Activated T-helper 1 cell treated with anti-CD3 and anti-CD28 coated beads, Interleukin-2, amount 50 U/mL, for 16 hours (primary cell): ENCODE measurements at places on chromosomes 12 and 14.

GRCh38 chr12:118680356-118680963 lies 300.9 kb upstream of the SRRM4 start:
- no peak for DNase-seq

- no peak for DNase-seq
Measured at GRCh38 chr14:102941419-102942011, 19.1 kb downstream of the AMN start.

GRCh38 chr12:71536939-71537622 lies 97.5 kb downstream of the LGR5 start:
- DNase-seq: no peak

DNA sequence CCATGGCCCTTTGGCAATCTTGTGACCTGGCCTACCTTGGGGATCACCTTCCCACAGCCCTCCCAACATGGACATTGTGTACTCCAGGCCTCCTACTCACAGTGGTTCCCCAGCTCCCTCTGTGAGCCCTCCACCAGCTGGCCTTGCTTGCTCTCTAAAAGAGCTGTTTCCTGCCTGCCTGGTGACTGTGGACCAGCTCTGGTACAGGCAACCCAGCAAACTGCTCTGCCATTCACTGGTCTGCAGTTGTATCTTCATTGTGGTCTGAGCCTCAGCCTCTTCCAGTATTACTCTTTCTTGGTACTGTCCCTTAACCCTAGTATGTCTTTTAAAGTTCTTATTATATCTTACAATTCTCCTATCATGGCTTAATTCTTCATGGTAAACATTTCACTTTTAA lies 236.2 kb downstream of the KTN1 start:
- no peak for DNase-seq

DNA sequence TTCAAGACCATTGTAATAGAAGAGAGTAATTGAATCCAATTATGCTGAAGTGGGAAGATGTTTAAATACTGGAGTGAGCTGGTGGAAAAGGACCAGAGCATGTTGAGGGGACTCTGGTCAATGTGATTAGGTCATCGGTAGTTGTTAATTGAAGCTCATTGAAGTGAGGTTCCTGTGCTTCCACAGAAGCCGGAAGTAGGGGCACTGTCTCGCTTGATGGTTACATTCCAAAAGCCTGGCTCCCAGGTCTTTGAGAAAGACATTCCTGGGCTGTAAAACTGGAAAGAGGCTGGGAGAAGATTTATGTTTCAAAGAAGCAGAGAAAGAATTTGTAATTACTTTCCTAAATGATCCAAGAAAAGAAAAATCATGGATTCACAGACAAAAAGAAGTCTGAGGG lies 12.3 kb upstream of the CLECL1 start:
- no peak for DNase-seq

DNA sequence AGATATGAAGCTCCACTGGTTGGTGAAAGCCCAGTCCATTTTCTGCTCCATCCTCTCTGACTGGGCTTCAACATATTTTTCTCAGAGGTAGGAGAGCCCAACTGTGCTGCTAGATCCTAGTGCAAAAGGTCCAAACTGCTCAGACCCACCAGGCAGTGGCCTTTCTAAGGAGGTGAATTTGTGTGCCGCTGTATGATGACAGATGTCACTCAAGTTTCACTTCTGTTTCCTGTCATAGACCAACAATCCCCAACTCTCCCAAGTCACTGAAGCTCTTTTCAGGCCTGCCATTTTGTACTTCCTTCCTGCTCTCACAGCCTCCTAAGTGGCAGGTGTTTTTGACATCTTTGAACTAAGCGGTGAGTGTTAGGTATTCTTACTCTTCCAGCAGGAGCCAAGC lies 16.4 kb upstream of the RNASE4 start:
- no peak for DNase-seq

- DNase-seq: no peak
Measured at GRCh38 chr12:54970741-54971140, 13.8 kb downstream of the TESPA1 start.

DNA sequence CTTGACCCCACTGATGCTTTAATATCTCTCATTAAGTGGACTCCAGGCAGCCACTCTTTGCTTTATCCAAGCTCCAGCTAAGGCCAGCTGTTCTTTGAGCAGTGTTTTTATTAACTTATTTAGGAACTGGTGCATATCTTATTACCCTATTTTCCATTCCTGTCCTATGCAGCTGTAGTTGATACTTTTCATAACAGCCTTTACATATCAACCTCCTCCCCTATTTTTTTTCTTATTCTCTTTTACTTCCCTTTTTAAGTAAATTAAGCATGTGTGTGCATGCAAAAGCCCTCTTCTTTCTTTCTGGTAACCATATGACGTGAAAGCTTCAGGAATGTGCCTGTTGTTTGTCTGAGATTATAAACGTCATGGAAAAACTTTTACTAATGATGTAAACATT lies 121.2 kb downstream of the PTPRQ start:
- no peak for DNase-seq

GRCh38 chr12:75751769-75752471 lies 240.5 kb upstream of the KRR1 start:
- DNase-seq: no peak

DNA sequence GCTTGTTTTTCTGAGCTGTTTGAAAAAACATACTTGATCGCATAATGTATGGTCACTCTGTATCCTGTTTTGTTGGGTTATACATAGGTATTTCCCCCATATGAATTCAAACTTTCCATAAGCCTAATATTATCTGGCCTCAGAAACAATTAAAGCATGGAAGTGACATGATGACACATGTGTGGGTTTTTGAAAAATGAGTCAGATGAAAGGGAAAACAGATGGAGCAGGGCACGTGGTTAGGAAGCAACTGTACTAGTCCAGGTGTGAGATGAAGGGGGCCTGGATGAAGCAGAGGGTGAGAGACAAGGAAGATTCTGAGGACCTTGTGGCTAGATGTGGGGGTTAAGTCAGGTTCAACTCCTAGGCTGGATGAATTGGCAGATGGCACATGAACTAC lies 92.7 kb upstream of the DNM1L start:
- DNase-seq: no peak

- DNase-seq: no peak
Measured at GRCh38 chr12:91889059-91889458, 256.6 kb downstream of the BTG1 start.

DNA sequence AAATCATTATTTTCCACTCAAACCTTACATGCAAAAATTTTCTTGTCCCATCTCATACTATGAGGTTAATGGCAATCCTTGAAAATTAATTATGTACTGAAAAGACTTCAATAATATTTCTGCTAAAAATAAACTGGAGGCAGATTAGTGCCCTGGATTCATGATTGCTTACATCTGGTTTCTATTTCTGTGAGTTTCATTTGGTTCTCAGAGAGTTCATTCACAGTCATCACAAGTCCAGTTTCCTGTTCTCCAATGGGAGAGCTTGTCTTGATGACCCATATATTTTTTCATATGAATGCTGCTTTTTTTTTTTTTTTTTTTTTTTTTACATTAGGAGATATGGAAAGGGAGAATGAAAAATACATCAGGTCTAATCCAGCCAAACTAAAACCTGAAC lies 6.6 kb upstream of the PTHLH start:
- DNase-seq: no peak

DNA sequence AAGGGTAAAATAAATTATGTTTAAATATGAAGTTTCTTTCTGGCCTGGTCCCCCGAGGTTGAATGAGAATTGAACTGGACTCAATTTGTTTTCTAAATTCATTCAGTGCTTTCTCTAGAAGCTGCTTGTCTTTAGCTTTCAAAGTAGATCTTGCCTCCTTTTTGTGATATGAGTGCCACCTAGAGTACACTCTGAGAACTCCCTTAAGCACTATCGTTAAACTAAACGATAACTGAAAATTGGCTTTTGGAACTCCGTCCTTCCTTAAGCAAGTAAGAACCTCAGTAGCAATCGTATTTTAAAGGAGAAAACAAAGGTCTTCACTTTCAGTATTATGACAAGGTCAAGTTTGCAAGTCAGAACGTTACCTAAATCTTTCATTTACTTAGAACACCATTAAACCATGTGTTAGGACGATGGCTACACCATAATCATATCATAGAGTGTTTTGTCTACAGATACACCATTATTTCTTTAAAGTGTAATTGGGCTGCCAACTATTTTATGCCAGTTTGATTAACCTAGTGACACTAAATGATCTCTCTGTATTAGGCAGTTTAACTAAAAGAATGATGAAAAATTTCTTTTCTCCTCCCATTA lies 364.8 kb downstream of the SNAPC1 start:
- no peak for DNase-seq
